ENCODE measurements at places on chromosomes 2 and 18. TPM values are rescaled to one million over a fixed set of nuclear protein-coding genes. Genes with fewer than 3 reads are reported as not detected.
A peak's percentile ranks its signal among the peaks of the same experiment; 100 is the strongest.

DNA sequence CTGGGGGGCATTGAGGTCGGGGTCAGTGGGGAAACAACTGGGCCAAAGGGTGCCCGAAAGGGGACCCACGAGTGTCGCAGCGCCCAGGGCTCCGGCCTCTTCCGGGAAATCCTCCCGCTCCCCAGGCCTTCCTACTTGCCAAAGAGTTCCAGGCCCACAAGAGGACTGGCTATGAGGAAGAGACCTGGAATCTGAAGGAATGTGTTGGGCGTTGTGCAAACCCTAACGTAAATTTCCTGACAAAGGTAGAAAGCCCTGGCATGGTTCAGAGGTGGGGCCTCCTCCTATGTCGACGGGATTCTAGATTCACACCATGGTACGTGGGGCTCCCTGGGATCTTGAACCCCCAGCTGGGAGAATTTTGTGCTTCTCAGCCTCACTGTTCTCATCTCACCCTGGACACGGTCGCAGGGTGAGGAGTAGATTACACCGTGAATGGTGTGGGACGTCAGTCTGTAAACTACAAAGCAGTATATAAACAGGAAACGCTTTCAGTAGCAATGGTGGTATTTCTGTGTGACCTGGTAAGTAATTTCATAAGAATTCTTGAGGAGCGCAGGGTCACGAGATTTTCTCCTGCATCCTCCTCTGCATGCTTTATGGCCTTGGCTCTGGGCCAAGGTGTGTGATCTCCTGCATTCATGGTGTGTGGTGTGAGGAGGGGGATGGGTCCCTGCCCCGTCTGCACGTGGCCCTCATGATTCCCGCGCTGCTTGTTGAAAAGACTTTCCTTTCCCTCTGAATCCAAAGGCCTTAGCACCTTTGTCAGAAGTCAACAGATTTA, 868 bp downstream of the HSBP1L1 start:
- peak; percentile 70 for DNase-seq

- DNase-seq: no peak
Measured at GRCh38 chr2:189238903-189239302, 59.3 kb upstream of the COL5A2 start.

- no peak for DNase-seq
Measured at GRCh38 chr2:9970200-9971044, 18.9 kb downstream of the GRHL1 start.

The SNORC gene
- 2.3 TPM for total RNA-seq

The SLC8A1 gene
- total RNA-seq: 2.0 TPM
